ENCODE measurements at places on chromosomes 2 and 18. TPM values are rescaled to one million over a fixed set of nuclear protein-coding genes. Genes with fewer than 3 reads are reported as not detected.

GRCh38 chr2:9752441-9753275 lies 90.6 kb upstream of the TAF1B start:
- no peaks in the 10 kb centered on the region for H3K27me3 ChIP-seq
- no peak overlapping the region for H3K27ac ChIP-seq
- H3K4me1 ChIP-seq, result no peaks in the 10 kb centered on the region
- DNase-seq, result no peak
- H3K36me3 ChIP-seq, result no peaks in the 10 kb centered on the region

DNA sequence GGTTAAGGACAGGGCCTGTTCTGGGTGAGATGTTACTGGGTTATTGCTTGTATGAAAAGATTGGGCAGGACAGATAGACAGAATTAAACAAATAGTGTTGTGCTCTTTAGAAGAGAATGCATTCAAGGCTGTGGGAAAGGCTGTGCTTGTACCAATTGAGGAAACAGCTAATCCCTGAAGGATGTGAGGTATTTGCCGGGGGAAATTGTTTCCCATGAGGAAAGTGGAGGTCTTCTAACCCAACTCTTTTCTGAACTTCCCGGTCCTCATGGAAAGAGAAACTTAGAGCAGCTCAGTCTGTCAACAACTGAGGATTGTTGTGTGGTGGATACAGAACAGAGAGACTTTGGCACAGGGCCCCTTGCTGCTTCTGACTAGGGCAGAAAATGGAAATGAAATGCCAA lies 9.5 kb downstream of the SLC1A4 start:
- H3K36me3 ChIP-seq, result no peaks in the 10 kb centered on the region
- H3K4me3 ChIP-seq, result no peak overlapping the region
- DNase-seq, result no peak
- no peaks in the 10 kb centered on the region for H3K27me3 ChIP-seq
- no peaks in the 10 kb centered on the region for H3K4me1 ChIP-seq

The B3GNT2 gene
- 40.8 TPM for total RNA-seq

The UGT1A4 gene
- not detected for total RNA-seq
